MCF 10A (cell line): ENCODE measurements at places on chromosomes 5 and 9.

DNA sequence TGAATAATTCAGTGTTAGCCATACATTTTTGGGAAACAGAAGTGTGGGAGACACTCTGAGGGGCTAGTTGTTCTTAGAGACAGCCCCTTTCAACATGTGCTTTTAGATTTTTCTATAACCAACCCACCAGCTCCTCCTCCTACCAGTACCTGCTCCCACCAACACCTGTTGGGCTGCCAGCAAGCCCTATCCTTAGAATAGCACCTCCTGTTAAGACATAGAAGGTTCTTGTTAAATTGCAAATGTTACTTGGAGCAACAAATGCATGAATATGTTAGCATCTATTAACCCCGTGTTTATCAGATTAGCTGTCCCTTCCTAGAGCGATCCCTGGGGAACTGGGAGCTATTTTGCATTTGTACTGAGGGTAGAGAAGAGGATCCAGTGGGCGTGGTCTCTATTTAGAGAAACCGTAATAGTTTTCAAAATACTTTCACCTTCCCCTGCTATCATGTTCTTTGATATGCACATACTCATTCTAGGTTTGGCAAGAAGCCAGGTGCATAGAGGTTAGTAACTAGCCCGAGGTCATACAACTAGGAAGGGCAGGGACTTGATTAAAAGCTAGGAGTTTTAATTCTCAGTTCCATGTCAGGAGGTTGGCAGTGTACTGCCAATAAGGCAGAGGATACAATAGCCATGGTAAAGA is 334.4 kb downstream of the KCTD16 start:
- H3K36me3 ChIP-seq, result no peaks in the 10 kb centered on the region
- H3K27ac ChIP-seq, result no peak overlapping the region
- DNase-seq, result peak; percentile 81
- peak overlapping the region; percentile 8 for H3K4me3 ChIP-seq
- H3K4me1 ChIP-seq, result peaks cover 9% of the 10 kb centered on the region

GRCh38 chr5:127898551-127899213 is 184.9 kb upstream of the SLC12A2 start:
- no peak overlapping the region for H3K4me3 ChIP-seq
- no peaks in the 10 kb centered on the region for H3K36me3 ChIP-seq
- DNase-seq, result peak; percentile 47
- no peak overlapping the region for H3K27ac ChIP-seq
- peaks cover 6% of the 10 kb centered on the region for H3K4me1 ChIP-seq
- no peaks in the 10 kb centered on the region for H3K27me3 ChIP-seq

DNA sequence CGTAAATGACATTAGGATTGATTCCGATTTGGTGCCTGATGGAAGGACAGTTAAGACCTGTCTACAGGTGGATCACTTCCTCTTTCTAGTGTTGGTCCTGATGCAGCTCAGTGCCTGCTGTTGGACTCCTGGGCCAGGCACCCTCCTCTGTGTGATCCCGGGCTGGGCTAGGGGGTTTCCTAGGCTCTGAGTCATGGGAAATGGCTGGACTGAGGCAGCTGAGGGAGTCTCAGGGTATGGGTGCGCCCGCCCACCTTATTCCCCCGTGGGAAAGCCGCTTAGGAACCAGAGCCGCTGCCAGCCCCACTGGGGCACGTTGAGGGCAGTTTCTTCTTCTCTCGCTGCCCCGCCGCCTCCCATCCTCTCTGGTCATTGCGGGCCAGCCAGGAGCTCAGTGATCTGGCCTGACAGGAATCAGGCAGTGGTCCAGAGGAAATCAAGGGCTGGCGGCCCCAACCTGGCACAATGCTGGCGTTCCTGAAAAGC is 12.9 kb downstream of the TCF7 start:
- H3K27ac ChIP-seq, result no peak overlapping the region
- no peak overlapping the region for H3K4me3 ChIP-seq
- H3K27me3 ChIP-seq, result no peaks in the 10 kb centered on the region
- DNase-seq, result peak; percentile 41
- peaks cover 27% of the 10 kb centered on the region for H3K36me3 ChIP-seq

DNA sequence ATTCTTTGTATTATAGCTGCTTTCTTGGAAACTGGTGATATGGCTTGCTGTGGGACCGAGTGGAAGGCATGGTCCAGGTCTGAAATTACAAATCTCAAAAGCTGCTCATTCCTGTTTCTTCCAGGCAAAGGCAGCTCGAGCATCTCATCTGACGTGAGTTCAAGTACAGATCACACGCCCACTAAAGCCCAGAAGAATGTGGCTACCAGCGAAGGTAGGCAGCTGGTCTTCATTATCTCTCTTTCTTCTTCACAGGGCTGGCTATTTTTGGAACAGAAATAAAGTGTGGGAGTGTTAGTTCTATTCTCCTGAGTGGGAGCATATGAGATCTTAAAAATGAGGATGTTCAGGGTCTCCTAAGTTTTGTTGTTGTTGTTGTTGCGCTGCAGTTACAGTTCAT is 115.9 kb downstream of the FBXL7 start:
- H3K4me1 ChIP-seq, result peaks cover 5% of the 10 kb centered on the region
- no peak overlapping the region for H3K4me3 ChIP-seq
- no peak overlapping the region for H3K27ac ChIP-seq
- DNase-seq, result no peak
- no peaks in the 10 kb centered on the region for H3K36me3 ChIP-seq

GRCh38 chr9:90060256-90060655 is 455.4 kb downstream of the GADD45G start:
- peaks cover 5% of the 10 kb centered on the region for H3K4me1 ChIP-seq
- H3K27ac ChIP-seq, result no peak overlapping the region
- H3K27me3 ChIP-seq, result no peaks in the 10 kb centered on the region
- H3K4me3 ChIP-seq, result no peak overlapping the region
- no peaks in the 10 kb centered on the region for H3K36me3 ChIP-seq
- DNase-seq, result no peak

GRCh38 chr5:154174091-154174490 is 16.4 kb upstream of the GALNT10 start:
- H3K4me1 ChIP-seq, result peaks cover 15% of the 10 kb centered on the region
- H3K27me3 ChIP-seq, result peaks cover 20% of the 10 kb centered on the region
- DNase-seq, result no peak
- H3K36me3 ChIP-seq, result no peaks in the 10 kb centered on the region
